ENCODE measurements at places on chromosomes 1 and 21.
A peak's percentile ranks its signal among the peaks of the same experiment; 100 is the strongest.

DNA sequence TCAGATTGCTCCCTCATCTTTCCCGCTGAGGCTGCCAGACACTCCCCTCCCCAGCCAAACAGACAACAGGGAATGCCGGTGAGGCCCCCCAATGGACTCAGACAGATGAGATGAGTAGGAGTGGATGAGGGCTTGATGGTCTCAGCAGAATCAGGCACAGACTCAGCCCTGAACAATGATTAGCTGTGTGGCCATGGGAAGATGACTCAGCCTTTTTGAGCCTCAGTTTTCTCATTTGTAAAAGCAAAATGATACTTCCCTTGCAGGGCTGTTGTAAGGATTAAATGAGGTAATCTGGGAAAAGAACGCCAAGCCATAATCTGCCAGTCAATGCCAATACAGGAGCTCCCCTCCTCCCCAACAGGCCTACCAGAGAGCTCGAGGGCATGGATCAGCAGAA lies 12.4 kb downstream of the C1orf198 start:
- no peak for DNase-seq

DNA sequence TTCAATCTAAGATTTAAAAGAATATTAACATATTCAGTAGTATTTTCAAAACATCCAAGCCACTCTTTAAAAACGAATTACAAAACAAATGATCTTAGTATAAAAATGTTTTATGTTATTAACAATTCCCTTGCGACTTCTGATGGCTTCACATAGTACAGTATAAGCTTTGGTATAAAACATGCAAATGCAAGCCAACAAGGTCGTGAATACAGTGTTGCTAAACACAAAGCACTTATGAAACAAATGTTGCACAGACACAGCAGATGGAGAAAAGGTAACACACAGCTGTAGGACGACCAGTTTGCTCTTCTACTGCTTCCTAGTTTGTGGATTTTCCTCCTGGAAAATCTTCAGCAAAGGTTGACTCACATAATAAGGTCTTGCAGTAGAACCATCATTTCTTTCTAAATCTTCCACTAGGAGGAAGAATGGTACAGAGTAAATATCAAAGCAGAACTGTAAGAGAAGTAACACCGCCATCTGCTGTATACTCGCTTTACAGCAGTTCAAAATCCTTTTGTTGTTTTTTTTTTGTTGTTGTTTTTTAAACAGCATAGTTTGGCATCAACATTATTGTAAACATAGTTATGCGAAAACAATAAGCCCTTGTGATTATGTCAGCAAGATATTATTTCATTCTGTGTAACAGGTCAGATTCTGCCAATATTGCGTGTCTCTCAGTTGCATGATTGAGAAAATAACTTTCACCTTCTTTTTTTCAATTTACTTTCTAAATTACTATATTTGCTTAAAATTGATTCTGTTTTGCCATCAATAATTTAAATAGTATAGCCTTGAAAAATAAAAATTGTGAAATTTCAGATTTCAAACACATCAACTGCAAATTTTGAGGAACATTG lies 69.5 kb downstream of the LHX8 start:
- peak; percentile 65 for DNase-seq

GRCh38 chr1:68111519-68112436 lies 61.4 kb upstream of the DIRAS3 start:
- DNase-seq, result peak; percentile 42

- DNase-seq, result no peak
Observed at GRCh38 chr1:152118915-152119314, 3.7 kb upstream of the TCHH start.

GRCh38 chr21:31837618-31838390 lies 35.0 kb upstream of the HUNK start:
- DNase-seq, result no peak

GRCh38 chr1:224368409-224368808 lies 11.7 kb downstream of the CNIH4 start:
- DNase-seq, result no peak

DNA sequence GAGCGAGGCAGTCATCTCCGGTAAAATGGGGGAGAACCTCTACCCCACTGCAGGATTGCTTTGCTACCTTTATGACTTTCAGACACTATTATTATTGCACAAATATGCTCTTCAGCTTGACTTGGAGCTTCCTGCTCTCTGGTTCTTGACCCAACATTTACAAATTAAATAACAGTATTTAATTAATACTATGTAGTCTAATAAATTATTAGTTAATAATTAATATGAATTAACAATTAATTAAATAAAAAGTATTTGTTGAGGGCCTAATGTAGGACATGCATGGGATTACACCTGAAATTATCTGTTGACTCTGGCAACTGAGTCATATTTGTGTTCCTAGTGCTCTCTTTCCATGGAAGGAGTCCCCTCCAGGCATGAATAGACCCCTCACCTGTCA lies 359.9 kb downstream of the SIPA1L2 start:
- no peak for DNase-seq

DNA sequence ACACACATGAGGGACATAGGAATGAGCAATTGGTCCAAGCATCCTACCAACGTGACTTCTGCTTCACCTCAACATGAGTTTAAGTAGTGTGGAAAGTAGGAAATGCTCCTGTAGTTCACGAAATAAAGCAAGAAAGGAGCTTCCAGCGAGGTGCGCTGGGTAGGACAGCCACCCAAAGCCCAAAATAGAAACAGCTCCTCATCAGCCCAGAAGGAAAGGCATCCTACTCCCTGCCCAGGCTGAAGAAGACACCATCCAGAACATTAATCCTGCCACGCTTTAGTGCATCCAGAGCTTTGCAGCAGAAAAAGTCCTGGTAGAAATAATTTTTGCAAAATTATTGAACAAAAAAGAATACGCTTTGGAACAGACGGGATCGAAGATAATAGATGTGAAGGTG lies 25.9 kb downstream of the CCDC185 start:
- no peak for DNase-seq

GRCh38 chr1:224825525-224826000 lies 103.9 kb upstream of the DNAH14 start:
- DNase-seq, result no peak

DNA sequence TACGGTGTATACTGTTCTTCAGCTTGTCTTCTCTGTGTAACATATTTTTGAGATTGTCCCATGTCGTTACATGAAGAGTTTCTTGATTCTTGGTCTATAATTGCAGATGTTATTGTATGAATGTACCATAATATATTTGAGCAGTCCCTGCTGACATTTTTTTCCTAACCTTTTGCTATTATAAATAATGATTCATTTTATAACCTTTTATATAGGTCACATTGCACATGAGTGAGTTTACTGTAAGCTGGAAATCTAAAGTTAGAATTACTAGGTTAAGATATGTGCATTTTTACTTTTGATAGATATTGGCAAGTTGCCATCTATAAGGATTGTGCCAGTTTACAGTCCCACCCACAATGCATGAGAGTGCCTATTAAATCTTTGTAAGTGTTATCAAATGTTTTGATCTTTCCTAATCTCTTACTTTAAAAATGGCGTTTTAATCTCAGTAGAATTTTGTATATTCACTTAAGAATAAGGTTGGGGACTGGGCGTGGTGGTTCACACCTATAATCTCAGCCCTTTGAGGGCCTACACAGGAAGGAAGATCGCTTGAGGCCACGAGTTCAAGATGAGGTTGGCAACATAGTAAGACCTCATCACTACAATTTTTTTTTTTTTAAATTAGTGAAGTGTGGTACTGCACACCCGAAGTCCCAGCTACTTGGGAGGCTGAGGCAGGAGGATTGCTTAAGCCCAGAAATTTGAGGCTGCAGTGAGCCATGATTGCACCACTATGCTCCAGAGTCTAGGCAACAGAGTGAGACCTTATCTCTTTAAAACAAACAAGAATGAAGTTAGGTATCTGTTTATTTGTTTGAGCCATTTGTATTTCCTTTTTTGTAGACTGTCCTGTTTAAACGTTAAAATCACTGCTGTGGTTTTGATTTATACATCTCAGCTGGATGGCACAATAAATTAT lies 36.5 kb downstream of the ZMYM1 start:
- no peak for DNase-seq

- DNase-seq, result no peak
Observed at GRCh38 chr1:204409836-204410687, 1.6 kb downstream of the PPP1R15B start.

DNA sequence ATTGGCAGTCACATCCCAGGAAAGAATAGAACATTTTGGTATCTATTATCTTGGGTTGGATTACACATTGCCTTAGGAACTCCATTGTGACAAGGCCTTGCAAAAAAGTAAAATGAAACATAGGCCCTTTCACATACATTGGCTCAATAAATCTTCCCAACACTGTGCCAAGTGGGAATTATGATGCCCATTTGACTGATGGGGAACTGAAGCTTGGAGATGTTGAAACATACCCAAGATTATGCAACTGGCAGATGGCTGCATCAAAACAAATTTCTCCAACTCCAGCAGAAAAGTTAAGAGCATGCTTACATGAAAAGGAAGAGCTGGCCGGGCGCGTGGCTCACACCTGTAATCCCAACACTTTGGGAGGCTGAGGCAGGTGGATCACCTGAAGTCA lies 26.9 kb downstream of the PLEKHO1 start:
- DNase-seq, result no peak

GRCh38 chr1:236282425-236282716 lies 613 bp upstream of the ERO1B start:
- no peak for DNase-seq

All from NCI-H1105 treated with DMSO at 0.1 percent for 48 hours (cell line).